Vein endothelial cell (primary cell): ENCODE measurements at places on chromosomes 2 and 18. TPM values are rescaled to one million over a fixed set of nuclear protein-coding genes. Genes with fewer than 3 reads are reported as not detected.

ABCB11 gene
- total RNA-seq = 0.57 and 0.98 TPM in 2 replicates

TGOLN2 gene
- total RNA-seq = 149 and 163 TPM in 2 replicates

HOXD10 gene
- 2.2 and 2.3 TPM in 2 replicates for total RNA-seq

ACTR1B gene
- 47.5 and 64.3 TPM in 2 replicates for total RNA-seq

ABCG5 gene
- total RNA-seq = not detected in 2 replicates

GULP1 gene
- total RNA-seq = 22.2 and 26.4 TPM in 2 replicates

TLX2 gene
- not detected in 2 replicates for total RNA-seq

PARD3B gene
- 18.1 and 20.3 TPM in 2 replicates for total RNA-seq

TIMM21 gene
- 22.4 and 23.8 TPM in 2 replicates for total RNA-seq

ASNSD1 gene
- total RNA-seq = 51.6 and 63.5 TPM in 2 replicates

PSMA8 gene
- total RNA-seq = not detected in 2 replicates

DES gene
- total RNA-seq = under 0.01 TPM in 1 of 2 replicates, not detected in the other

CNTNAP5 gene
- total RNA-seq = not detected in 2 replicates

ARID5A gene
- total RNA-seq = 15.8 and 20.9 TPM in 2 replicates

ARHGAP15 gene
- total RNA-seq = not detected in 2 replicates

CHRNA1 gene
- 5.4 and 6.2 TPM in 2 replicates for total RNA-seq

CCDC138 gene
- 7.2 and 9.2 TPM in 2 replicates for total RNA-seq

APCDD1 gene
- 0.33 TPM in 1 of 2 replicates, not detected in the other for total RNA-seq

IL1RL2 gene
- not detected in 2 replicates for total RNA-seq

GALR1 gene
- not detected in 2 replicates for total RNA-seq

CD28 gene
- total RNA-seq = under 0.01 TPM in 2 replicates

HSPE1 gene
- 61.1 and 82.3 TPM in 2 replicates for total RNA-seq

DAPL1 gene
- not detected in 2 replicates for total RNA-seq

BBS5 gene
- 2.6 and 3.8 TPM in 2 replicates for total RNA-seq

WNT10A gene
- total RNA-seq = not detected in 2 replicates

GPAT2 gene
- 12.8 and 18.3 TPM in 2 replicates for total RNA-seq

CNPPD1 gene
- total RNA-seq = 25.2 TPM in 2 replicates

SERPINB10 gene
- not detected in 2 replicates for total RNA-seq

PLCD4 gene
- 2.9 and 6.5 TPM in 2 replicates for total RNA-seq

SERPINB7 gene
- not detected in 2 replicates for total RNA-seq

GLB1L gene
- 5.7 and 6.9 TPM in 2 replicates for total RNA-seq

DRC1 gene
- total RNA-seq = 0.29 and 0.33 TPM in 2 replicates

MYL1 gene
- total RNA-seq = not detected in 2 replicates

DUSP2 gene
- total RNA-seq = 0.33 and 1.7 TPM in 2 replicates

POTEJ gene
- total RNA-seq = 0.19 and 0.65 TPM in 2 replicates

MDH1B gene
- total RNA-seq = 0.33 and 0.57 TPM in 2 replicates

COBLL1 gene
- total RNA-seq = 5.2 and 15.0 TPM in 2 replicates
